ENCODE measurements at places on chromosomes 2 and 18.

- no peak for DNase-seq
Observed at GRCh38 chr2:171136024-171136423, 24.7 kb downstream of the TLK1 start.

DNA sequence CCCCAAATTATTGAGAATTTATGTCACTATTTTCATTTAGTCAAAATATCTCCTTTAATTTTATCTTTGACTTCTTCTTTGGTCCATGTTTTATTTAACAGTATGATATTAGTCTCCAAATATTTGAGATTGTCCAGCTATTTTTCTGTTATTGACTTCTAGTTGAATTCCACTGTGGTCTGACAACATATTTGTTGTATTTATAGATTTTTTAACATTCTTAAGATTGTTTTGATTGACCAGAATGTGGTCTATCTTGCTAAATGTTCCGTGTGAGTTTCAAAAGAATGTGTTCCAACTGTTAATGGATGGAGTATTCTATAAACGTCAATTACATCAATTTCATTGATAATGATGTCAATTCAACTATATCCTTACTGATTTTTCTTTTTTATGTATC lies 1452.1 kb downstream of the SUCLG1 start:
- no peak for DNase-seq

DNA sequence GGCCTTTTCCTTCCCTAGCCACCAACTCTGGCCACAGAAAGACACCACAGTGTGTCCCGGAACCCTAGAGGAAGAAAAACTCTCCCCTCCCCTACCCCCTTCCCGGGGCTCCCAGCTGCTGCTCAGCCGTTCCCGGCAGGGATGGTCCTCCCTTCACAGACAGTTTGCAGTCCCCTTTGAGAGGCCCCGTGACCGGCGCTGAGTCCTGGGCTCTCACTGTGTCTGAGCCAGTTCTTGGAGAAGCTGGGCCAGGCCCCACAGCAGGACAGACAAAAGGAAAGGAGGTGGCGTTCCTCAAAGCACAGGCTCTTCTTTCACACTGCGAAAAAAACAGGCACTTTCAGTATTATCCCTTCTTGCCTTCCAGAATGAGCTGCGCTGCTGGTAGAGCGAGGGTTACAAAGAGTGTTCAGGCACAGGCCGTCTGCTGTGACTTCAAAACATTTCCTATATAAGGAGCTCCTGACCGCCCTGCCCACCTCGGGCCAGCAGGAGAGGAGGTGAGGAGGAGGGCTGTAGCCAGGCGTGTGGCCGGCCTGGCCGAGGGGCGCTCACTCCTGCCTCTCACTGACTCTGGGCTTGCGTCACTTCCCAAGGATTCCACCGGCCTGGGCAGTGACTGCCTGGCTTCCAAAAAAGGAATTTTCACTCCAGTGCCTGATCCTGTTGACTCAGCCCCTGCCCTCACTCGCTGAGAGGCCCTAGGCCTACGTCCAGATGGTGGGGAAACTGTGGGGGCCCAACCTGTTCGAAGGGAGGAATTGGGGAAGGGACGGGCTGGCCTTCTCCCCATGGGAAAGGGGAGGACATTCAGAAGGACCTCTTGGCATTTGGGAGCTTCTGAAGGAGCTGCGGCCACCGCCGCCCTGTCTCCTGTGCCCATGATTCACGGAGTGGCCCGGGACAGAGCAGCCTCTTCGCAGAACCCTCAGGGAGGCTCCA lies 24.9 kb downstream of the CIDEA start:
- no peak for DNase-seq

GRCh38 chr2:39845460-39846146 lies 66.5 kb upstream of the THUMPD2 start:
- DNase-seq, result no peak

- no peak for DNase-seq
Observed at GRCh38 chr2:222241128-222241870, 57.5 kb downstream of the PAX3 start.

GRCh38 chr2:64737547-64737946 lies 83.8 kb upstream of the SERTAD2 start:
- no peak for DNase-seq

GRCh38 chr2:106638043-106638442 lies 150.9 kb downstream of the CD8B2 start:
- no peak for DNase-seq

GRCh38 chr2:208673631-208674030 lies 267.0 kb downstream of the PTH2R start:
- no peak for DNase-seq

GRCh38 chr2:43219383-43220228 lies 6.8 kb downstream of the ZFP36L2 start:
- DNase-seq, result peak; percentile 86

DNA sequence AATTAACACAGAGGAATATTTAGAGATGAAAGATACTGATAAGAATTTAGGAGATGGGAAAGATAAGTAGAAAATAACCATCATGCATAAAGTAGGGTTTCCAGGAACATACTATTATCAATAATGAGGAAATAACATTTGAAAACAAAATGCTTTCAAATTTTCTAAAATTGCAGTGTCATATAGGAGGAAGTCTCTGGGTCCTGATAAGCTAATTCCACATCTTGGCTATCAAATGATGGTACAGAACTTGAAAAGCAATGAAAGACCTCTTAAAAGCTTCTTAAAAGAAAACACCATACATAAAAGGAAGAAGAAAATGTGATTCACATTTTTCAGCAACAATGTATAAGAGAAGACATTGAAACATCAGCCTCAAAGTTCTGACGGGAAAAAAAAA lies 1024.8 kb downstream of the TSN start:
- DNase-seq, result no peak

- no peak for DNase-seq
Observed at GRCh38 chr2:142131010-142131669, at the start of gene LRP1B. LRP1B (minus strand) TSS chr2:142131016; CDS start chr2:142130729, 287 bp downstream.

DNA sequence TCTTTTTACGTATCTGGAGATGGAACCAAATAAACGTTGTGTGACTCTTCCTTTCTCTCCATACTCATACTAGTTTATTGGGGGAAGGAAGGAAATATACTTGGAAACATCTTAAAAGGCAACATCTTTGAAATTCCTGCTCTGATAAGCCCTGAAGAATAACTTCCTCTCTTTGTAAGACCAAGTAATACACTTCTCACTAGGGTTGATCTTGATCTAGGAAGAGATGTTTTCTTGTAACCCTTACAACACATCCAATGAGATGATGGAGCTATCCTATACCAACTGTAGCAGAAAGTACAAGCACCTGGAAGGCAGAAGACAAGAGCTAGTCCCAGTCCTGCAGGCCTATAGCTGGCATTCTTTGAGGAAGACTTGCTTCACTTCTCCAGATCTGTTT lies 2.0 kb downstream of the ANKRD44 start:
- no peak for DNase-seq

DNA sequence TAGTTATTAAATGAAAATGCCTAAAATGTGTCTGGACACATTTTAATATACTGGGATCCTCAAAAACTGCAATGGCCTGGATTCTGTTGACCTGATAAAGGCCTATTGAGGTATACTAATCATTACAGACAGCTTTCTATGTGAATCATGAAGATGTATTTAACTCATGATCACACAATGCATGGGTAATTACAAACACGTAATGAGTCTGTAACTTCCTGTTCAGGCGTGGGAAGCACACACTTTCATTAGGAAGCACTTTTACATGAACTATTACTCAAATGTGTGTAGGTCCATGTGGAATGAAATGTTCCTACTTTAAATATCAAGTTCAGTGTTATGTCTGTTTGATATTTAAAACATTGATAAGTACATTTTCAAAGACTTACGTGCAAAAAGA lies 108.7 kb downstream of the NCKAP5 start:
- DNase-seq, result no peak

GRCh38 chr2:9238591-9239326 lies 32.1 kb downstream of the ASAP2 start:
- DNase-seq, result no peak

- DNase-seq, result no peak
Observed at GRCh38 chr18:22482948-22483347, 65.2 kb upstream of the CTAGE1 start.

- DNase-seq, result no peak
Observed at GRCh38 chr2:226077841-226078240, 678.3 kb downstream of the NYAP2 start.

DNA sequence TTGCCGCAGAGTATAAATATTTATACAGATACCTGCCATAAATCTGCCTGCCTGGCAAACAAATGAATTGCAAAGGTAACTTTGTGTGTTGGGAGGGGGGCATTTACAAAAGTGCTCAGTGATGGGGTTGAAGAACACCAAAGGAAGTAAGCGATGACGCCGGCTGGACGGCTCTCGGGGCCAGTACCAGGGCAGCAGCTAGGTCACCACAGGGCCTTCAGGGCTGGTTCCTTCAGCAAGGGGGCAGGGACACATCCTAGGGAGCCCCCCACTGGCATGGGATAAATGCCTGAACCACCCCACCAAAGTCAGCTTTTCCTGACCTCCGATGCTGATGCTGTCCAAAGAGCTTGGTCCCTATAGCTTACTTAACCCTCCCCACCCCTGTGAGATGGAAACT lies 190.4 kb downstream of the CELF4 start:
- no peak for DNase-seq

- no peak for DNase-seq
Observed at GRCh38 chr18:79789091-79789891, 8.4 kb upstream of the KCNG2 start.
